CD4-positive, alpha-beta T cell treated with Interleukin-6 at 100 ng/mL for 8 hours (primary cell): ENCODE measurements at places on chromosomes 7 and 10.
A peak's percentile ranks its signal among the peaks of the same experiment; 100 is the strongest.

DNA sequence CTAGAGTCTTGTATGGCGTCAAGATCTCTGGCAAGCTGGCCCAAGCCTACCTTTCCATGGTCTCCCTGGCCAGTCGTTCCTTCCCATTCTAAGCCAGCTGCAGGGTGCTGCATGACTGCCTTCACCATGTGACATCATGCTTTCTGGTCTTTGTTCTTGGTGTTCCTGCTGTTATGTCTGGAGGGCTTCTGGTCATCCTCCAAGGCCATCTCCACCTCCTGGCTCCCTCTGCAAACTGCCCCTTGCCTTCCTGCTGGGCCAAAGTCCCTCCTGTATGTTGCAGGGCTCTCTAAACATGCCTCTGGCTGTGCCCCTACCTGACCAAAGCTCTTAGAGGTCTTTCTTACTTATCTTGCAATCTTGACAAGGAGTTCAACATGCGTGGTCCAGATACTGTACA lies 44.4 kb upstream of the SHH start:
- no peak for DNase-seq

DNA sequence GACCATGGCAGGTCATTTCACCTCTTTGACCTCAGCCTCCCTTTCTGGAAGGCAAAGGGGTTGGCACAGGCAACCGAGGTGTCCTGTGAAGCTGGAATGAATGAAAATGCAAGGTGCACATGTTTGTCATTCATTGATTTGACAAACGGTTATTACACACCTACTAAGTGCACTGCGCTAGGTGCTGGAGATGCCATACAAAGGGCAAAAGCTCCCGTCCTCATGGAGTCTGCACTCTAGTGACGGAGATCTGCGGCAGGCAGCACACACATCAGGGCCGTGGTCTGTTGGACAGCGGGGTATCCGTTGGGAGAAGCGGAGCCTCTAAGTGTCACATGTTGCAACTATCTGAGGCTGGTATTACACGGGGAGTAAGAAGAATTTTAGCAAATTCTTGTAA lies 44.2 kb downstream of the PRF1 start:
- DNase-seq = no peak

- no peak for DNase-seq
Observed at GRCh38 chr7:302054-302992, 12.4 kb downstream of the FOXL3 start.

GRCh38 chr10:47368431-47369180 lies 15.5 kb downstream of the ZNF488 start:
- no peak for DNase-seq

- DNase-seq = no peak
Observed at GRCh38 chr10:44064317-44064716, 320.6 kb downstream of the CXCL12 start.

GRCh38 chr7:29488203-29488970 lies 75.2 kb upstream of the PRR15 start:
- no peak for DNase-seq

DNA sequence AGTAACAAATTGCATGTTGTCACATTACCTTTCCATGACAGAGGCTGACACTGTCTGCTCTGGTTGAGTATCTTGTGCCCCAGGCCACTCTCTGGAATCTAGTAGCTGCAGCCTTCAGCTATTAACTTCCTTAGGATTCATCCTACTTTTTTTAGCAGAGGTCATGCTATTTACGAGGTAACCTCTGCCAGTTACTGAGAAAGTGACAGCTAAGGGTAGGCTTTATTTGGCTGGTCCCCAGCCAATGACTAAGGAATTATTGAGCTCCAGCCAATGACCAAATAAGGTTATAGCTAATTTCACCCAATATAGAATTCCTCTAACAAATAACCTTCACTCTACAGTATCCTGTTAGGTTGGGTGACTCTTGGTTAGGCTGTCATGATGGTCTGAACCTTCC lies 1361.7 kb downstream of the XPNPEP1 start:
- no peak for DNase-seq

DNA sequence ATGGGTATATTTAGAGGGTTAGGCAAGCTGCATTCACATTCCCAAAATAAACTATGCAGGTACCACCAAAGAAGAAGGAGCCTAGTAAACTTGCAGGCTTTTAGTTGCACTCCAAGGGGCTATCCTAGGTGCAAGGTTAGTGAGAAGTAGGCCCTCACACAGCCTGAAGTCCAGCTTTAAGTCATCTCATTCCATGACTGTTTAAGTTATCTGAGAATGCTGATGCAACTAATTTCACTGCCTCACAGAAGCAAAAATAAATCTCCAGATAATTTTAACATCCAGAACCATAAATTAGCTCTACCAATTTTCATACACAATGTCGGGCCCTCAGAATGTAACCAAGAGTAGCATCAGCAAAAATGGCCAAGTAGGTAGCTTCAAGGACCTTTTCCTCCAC lies 34.3 kb upstream of the HHEX start:
- DNase-seq = no peak

DNA sequence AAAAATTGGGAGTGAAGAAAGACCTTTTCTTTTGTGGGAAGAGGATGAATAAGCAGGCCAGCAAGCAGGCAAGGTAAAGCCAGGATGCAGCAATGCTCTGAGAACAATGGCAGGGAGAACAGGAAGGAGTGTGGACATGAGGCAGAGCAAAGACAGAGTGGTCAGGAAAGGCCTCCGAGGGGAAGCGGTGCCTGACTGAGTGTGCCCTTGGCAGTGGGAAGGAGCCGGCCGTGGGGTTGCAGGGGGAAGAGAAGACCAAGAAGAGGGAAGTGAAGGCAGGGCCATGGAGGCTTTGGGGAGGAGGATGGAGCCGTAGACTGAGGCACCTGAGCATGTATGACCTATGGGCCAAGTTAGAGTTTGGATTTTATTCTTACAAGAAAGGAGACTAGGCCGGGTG lies 21.9 kb upstream of the ZNF212 start:
- no peak for DNase-seq

GRCh38 chr10:80289451-80290287 lies at the start of gene MAT1A:
TSS of gene MAT1A (minus strand) at chr10:80289658. CDS start at chr10:80289423, 235 bp downstream.
- DNase-seq = no peak

GRCh38 chr10:310976-311639 lies 175.9 kb downstream of the ZMYND11 start:
- DNase-seq = no peak

DNA sequence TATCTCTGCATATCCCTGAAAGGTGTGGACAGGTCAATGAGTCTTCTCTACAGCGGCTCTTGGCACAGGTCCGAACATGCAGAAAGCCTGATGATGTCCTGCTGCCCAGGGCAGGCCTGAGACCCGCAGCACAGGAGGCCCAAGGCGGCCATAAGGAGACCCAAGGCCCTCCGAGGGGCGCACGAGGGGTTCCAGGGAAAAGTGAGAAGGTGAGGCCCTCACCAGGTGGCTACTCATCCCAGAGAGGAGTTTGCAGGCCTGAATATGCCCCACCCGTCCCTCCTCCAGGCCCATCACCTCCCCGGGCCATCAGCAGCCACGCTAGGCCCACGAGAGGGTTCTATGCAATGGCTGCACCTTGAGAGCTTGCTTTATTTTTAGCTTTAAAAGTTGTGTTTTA lies 173.4 kb upstream of the RHEB start:
- DNase-seq = no peak

- DNase-seq = no peak
Observed at GRCh38 chr10:71916827-71917226, 47.4 kb upstream of the CHST3 start.

- no peak for DNase-seq
Observed at GRCh38 chr7:91407942-91408341, 143.7 kb downstream of the FZD1 start.

DNA sequence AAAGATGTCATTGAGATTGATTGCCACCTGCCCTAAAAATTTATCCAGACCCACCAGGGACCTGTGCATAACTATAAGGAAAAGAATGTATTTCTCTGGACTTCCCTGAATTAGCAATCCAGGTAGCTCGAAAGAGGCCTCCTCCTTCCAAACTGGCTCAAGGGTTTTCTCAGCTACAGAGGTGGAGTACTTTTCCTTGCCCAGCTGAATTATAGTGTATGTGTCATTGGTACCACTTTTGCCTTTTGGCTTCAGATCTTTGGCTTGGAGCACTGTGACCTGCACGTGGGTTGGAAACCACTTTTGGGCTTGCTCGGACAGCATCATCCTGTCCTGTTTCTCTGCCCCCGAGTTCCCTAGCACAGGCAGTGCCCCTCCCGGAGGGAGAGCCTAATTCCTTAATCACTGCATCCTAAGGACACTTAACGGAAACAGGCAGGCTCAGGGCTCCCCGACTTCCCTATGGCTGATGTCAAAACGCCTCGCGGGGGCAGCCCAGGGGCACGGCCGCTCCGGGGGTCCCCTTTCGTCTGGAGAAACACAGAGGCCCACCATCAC lies 825 bp downstream of the RAB11FIP2 start:
- peak; percentile 3 for DNase-seq

DNA sequence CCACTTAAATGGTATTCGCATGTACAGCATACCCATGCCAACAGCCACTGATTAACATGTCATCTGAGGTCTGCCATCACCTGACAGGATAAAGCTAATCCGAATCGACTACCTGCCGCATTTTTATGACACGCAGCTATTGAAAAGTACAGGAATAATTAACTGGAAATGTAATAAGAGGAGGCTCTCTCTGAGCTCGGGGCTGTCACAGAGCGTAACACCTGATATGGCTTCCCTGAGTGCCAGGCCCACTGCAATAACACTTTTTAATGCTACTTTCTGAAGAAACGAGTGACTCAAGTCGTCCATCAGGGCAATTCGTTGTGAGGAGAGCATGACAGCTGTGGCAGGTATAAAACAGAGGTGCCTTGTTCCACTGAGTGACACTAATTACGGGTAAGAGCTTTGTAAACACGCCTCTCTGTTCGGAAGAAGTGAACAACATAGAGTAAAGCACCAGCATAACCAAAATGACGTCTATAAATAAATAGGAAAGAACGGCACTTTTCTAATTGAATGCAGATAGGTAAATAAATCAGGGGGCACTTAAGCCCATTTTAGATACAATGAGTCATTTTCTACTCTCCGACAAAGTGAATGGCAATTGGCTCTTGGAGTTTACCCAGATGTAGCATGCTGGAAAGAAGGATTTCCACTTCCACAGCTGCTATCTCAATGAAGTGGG lies 56.5 kb upstream of the CREB5 start:
- DNase-seq = no peak

- peak; percentile 50 for DNase-seq
Observed at GRCh38 chr7:5827755-5828154, 46.3 kb upstream of the RNF216 start.

GRCh38 chr7:75654855-75655254 lies 83.9 kb downstream of the HIP1 start:
- DNase-seq = no peak

- no peak for DNase-seq
Observed at GRCh38 chr10:78155722-78156121, 122.1 kb downstream of the RPS24 start.

GRCh38 chr7:128455543-128456254 lies at the start of gene HILPDA:
TSS of gene HILPDA (plus strand) at chr7:128455878. CDS start at chr7:128457269, 1,391 bp downstream.
- peak; percentile 94 for DNase-seq
